ENCODE measurements at places on chromosomes 5 and 9.

GRCh38 chr9:124040935-124041816 lies 29.6 kb downstream of the LHX2 start:
- peak; percentile 74 for DNase-seq

- DNase-seq = no peak
Measured at GRCh38 chr5:84327591-84327990, 57.1 kb downstream of the EDIL3 start.

DNA sequence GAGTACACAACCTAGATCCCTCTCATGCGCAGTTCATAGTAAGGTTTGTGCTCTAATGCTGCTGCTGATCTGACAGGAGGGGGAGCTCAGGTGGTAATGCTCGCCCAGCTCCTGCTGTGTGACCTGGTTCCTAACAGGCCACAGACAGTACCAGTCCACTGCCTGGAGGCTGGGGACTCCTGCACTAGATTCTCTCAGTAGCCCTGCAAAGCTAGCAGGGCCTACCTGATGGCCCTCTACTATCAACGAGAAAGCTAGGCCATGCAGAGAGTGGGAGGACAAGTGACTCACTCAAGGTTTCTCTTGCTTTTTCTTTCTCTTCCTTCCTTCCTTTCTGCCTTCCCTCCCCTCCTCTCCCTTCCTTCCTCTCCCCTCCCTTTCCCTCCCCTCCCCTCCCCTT lies 55.1 kb upstream of the TEX48 start:
- DNase-seq = no peak

DNA sequence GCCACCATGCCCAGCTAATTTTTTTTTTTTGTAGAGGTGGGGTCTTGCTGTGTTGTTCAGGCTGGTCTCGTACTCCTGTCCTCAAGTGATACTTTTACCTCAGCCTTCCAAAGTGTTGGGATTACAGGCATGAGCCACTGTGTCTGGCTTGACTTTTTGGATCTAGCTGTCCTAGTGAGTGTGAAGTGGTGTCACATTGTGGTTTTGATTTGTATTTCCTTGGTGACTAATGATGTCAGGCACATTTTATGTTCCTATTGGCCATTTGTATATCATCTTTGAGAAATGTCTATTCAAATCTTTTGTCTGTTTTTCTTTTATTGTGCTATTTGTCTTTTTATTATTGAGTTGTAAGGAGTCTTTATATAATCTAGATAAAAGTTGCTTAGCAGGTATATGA lies 53.5 kb upstream of the MCCC2 start:
- DNase-seq = no peak

DNA sequence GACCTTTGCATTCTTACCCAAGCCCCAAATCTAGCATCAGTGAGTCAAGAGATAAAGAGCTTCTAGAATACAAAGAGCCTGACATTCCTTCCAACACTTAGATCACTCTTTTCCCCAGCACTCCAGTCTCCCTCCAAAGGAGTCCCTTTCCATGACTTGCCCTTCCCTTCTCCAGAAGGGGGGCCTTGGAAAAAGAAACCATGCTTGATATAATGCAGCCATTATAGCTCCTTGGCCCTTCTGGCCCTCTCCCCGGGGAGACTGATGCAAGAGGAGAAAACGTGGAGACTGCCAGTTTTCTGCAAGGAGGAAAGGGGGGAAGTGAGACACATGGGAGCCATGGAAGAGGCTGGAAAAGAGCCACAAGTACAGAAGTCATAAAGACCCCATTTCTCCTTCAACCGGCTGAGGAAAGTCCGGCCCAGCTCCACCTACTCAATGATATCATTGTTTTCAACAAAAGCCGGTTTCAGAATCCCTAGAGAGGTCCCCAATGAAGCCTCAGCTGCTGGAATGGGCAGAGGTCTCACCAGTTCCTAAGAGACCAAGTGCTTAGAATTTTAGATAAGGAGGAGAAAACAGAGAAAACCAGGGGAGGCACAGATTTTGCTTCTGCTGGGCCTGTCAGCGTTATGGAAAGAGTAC lies 29.0 kb downstream of the ADAM19 start:
- DNase-seq = no peak

- no peak for DNase-seq
Measured at GRCh38 chr5:11191673-11192072, 430.6 kb upstream of the DAP start.

GRCh38 chr5:76472335-76473008 lies 69.4 kb downstream of the IQGAP2 start:
- no peak for DNase-seq

- no peak for DNase-seq
Measured at GRCh38 chr5:53023969-53024368, 34.8 kb downstream of the ITGA2 start.

All from NCI-H1417 (cell line).